H54 (cell line): ENCODE measurements at places on chromosomes 2 and 18.

- DNase-seq = no peak
Measured at GRCh38 chr2:109373791-109374547, 239.8 kb downstream of the SEPTIN10 start.

DNA sequence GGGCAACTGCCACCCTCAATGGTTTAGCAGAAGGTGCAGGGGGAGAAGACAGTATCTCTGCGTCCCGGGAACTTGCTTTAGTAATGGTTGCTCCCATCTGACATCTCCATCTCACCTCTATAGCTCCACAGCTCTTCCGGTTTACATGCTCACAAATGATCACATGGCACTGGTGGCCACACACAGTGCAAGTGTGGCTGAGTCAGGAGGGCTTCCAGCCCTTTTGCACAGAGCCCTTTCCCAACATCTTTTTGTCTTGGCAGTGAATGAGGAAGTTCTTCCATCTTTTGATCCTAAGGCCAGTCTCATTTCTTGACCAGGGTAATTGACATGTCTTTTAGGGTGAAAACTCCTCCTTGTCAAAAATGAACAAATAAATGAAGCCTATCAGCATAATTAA lies 347.7 kb downstream of the LPIN1 start:
- DNase-seq = no peak

DNA sequence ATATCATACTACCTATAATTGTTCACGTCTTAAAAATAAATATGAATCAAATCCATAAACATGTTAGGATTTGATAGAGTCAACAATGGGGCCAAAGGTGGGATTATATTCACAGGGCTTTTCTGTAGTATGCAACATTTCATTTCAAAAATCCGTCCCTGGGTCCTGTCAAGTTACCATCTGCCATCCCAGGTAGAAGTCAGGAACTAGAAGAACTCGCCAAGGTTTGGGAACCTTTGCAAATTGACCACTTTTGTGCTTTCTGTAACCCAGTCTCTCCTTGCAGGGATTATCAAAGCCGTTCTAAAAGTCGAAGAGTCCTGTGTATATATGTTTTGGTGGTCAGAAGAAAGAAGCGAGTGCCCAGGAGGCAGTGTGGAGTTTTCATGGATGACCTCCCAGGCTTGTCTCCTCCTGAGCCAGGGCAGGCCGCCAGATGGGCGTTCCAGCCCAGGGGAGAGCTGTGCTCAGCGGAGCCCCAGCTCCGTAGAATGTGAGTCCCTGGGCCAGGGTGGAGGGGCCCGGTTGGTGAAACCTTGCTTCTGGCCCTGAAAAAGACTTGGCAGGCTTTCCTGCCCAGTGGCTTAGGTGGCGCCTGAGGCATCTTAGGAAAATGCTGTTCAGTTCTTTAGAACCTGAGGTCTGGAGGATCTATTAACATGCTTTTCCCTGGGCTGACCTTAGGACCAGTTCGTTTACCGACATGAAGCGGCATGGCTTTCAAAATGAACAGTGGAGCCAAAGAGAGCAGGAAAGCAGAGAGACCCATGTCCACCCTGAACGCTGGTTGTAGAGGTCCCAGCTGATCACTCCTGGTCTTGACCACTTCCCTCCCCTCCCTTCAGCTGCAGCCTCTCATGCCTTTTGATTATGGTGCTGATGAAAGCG lies 69.2 kb downstream of the LONRF2 start:
- DNase-seq = no peak

DNA sequence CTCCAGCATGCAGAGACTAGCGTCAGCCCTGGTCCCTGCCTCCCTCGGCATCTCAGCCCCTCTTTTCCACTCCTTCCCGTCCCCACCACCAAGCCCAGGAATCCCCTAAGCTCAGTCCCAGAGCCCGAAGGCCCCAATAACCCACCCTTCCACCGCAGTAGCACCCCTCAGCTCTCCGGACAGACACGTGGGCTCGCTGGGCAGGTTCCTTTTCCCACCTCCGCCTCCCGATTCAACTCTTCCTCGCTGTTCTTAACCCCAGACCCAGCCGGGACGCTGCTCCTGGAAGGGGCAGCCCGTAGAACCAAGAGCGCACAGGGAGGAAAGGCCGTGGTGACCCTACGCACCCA lies 1.4 kb downstream of the IHH start:
- DNase-seq = no peak

DNA sequence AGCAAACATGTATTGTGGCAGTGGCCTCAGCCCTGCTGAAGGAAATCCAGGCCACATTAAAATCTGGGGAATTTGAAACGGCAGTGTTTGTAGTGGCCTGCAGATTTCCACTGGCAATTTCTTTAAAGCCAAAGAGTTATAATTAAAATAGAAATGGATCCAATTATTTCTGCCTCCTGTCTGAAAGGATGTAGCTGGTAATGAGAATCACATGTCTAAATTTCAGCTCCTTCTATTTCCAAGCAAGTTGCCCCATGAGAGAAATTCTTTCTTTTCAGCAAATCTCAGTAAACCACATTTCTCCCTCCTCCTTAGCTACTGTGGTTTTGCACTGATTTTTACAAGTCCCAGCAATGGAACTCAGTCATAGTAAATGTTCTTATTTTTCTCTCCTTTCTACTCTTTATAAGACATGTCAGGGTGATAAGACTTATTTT lies 55.4 kb upstream of the ZNF396 start:
- DNase-seq = no peak

GRCh38 chr18:76420898-76421684 lies 74.0 kb downstream of the ZNF516 start:
- no peak for DNase-seq

- peak; percentile 75 for DNase-seq
Measured at GRCh38 chr2:222709191-222709891, 37.9 kb downstream of the MOGAT1 start.

GRCh38 chr2:144598906-144599305 lies 79.0 kb upstream of the ZEB2 start:
- DNase-seq = no peak

DNA sequence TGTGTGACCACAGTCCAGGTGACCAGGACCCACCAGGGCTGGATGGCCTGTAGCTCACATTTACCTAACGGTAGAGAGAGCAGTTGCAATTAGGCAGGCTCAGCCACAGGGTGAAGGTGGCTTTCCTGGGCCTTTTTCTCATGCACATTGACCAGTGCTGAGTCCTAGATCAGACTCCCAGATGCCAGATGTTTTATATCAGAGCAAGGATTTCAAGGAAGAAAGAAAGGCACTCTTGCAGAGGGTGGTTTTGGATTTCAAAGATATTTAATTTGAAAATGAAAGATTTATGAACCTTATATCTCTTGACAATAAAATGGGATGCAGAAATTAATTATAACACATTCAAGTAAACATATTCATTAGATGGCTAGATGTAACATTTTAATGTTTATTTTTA lies 694.2 kb upstream of the GYPC start:
- no peak for DNase-seq

- no peak for DNase-seq
Measured at GRCh38 chr2:47389692-47390091, 13.3 kb upstream of the MSH2 start.

DNA sequence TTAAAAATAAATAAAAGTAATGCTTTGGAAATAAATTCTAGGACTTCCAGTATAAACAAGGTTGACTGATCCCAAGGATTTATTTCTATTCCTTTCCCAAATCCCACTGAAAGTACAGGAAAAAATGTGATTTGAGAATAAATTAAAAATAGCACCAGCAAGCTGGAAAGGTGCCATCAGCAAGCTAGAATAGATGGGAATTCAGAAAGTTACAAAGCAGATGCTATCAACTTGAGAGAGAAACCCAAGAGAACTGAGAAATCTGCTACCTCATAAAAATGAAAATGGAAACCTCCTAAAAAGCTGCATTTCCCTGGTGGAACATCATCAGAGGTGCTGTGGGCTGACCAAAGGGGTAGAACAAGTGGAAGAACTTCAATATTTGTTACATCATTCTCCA lies 148.6 kb upstream of the KCNJ3 start:
- DNase-seq = no peak

- DNase-seq = no peak
Measured at GRCh38 chr2:42495611-42496010, 1.8 kb upstream of the KCNG3 start.

DNA sequence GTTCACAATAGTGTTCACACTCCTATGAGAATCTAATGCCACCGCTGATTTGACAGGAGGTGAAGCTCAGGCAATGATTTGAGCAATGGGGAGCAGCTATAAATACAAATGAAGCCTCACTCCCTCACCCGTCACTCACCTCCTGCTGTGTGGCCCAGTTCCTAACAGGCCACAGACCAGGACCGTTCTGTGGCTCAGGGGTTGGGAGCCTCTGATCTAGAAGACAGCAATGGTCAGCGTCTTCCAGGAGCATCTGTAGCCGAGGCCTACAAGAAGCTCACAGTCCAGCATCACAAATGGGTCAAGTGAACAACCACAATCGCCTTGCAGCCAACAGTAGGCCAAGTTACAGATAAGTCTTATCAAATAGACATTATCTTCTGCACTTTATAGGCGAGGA lies 110.0 kb upstream of the SLC66A3 start:
- DNase-seq = no peak

DNA sequence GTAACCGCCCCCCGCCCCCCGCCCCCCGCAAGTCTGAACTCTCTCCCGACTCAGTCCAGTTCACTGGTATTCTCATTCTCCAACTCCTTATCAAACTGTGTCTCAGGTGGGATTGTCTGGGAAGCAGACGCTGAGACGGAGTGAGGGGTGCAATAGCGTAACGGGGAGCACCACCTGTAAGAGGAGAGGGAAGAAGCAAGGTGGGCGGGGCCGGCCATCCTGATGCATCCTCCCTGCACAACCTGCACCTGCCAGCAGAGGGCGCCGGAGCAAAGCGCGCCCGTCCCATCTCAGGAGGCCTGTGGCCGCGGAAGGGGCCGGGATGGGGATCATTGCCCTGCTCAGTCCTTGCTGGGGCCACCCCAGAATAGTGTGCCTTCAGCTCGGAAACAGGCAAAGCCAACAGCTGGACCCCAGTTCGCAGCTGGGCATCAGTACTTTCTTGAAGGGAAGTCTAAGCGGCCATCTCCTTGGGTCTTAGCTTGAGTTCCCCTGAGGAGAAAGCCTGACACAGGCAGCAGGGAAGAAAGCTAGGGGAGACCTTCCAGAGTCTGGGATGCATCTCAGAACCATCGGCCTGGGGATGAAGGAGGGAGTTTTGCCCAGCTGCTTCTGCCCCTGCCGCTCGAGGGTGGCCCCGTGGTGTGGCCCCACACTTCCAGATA lies 208.0 kb downstream of the TFCP2L1 start:
- DNase-seq = peak; percentile 61

GRCh38 chr2:157825885-157826284 lies 50.2 kb downstream of the ACVR1 start:
- DNase-seq = no peak

DNA sequence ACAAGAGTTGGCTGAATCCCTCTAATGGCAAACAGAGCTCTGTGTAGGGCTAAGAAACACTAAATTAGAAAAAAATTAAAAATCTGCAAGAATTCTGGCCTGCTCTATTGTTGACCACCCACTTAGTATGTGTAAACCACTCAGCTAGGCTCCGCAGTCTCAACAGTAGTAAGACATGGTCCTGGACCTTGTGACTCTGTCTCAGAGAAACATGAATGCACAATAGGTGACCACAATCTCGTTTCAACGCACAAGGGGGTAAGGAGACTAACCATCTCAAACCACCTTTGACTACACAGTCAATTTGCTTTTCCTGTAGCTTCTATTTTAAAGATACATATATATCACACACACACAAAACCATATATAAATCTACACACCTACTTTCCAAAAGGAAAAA lies 16.5 kb downstream of the SEPTIN10 start:
- DNase-seq = no peak

DNA sequence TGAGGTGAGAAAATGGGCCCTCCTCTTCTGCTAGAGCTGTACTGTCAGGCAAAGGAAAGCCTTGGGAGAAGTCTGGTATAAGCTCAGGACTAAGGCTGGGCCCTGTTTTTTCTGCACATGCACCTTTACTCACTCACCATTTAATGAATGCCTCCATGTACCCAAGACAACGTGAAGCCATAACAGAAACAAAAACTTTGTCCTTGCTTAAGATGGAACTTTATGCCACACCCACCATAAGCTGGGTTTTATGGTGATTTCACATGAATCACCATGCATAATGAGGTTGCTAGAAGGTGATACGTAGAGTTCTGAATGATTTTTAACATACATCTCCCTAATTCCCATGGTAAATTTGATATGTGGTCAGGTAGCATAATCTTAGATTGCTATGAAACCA lies 63.7 kb upstream of the CYP26B1 start:
- no peak for DNase-seq

DNA sequence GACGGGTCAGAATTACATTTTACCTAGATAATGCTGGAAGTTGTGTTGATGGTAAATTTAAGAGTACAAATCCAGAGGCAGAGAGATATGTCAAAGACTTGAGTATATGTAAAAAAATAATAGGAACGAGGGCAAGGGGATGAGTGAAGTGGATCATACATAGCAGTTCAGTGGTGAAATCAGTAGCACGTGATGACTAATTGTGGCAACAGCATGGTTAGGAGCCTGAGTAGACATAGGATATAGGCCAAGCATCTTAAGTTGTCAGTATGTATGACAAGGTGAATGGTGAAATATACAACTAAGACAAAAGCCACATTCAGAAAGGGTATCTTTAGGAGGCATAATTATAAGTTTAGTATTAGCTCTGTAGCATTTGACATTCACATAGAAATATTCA lies 826.5 kb upstream of the PIK3C3 start:
- DNase-seq = no peak

GRCh38 chr2:181138816-181139215 lies 158.4 kb downstream of the UBE2E3 start:
- no peak for DNase-seq

DNA sequence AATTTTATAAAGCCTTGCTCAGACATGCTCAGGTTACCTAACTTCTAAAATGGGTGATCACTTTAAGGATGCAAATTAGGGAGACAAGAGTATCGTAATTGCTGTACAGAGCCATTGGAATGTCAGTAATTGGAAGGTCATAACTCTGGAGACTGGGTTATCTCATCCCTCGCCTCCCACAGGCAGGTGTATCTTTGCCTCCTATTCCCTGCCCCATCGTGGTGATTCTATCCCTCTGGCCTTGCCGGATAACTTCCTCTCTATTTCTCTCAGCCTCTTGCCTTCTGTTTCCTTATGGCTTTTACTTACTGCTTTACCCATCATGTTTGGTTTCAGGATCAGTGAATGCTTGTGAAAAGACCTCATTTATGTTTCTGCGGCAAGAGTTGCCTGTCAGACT lies 2.5 kb downstream of the PDK1 start:
- DNase-seq = no peak

DNA sequence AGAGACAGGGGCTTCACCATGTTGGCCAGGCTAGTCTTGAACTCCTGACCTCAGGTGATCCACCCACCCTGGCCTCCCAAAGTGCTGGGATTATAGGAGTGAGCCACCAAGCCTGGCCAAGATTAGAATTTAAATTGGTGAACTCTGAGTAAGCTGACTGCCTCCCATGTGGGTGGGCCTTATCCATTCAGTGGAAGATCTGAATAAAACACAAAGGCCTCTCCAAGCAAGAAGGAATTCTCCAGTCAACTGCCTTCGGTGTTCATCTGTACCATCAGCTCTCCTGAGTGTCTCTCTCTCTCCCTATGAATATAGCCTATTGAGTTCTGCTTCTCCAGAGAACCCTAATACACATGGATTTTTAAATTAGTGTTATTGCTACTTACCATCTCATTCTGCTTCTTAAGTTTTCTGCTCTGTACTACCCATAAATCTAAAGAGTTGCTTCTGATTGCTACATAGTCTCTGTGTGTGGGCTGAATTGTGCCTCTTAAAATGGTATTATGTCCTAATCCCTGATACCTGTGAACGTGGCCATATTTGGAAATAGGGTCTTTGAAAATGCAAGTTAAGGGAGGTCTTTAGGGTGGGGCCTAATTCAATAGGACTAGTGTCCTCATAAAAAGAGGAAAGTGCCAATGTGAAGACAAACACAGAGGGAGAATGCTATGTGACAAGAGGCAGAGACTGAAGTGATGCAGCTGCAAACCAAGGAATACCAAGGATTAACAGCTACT lies 36.3 kb downstream of the FBXO11 start:
- no peak for DNase-seq
